EH (cell line): ENCODE measurements at places on chromosomes 11 and 22.

DNA sequence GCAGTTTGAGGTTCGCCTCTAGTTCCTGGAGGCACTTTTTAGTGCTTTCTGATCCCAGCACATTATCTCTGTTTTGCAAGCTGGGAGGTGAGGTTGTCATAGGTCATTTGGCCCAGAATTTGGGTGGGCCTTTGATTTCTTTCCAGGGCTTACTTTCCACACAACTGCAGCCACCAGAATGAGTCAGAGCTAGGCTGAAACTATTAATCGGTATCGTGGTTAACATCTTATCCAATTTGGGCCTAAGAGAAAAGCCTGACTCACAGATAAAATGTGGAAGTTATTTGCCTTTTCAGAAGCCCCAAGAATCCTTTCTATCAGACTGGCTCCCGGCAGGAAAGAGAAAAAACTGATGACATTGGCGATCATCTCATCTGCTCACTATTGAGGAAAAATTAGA is 166.4 kb downstream of the KIRREL3 start:
- peak; percentile 95 for DNase-seq

GRCh38 chr11:64879244-64879900 is 951 bp upstream of the EHD1 start:
- DNase-seq, result no peak

GRCh38 chr22:39206491-39206890 is 38.3 kb downstream of the PDGFB start:
- DNase-seq, result no peak

DNA sequence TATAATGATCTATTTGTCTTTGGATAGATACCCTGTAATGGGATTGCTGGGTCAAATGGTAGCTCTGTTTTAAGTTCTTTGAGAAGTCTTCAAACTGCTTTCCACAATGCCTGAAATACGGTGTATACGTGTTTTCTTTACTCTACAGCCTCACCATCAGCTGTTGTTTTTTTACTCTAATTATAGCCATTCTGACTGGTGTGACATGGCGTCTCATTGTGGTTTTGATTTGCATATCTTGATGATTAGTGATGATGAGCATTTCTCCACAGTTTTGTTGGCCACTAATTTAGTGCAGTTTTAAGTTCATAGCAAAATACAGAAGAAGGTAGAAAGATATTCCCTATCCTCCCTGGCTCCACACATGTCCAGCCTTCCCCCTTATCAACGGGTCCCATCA is 26.3 kb upstream of the VPREB1 start:
- no peak for DNase-seq

- DNase-seq, result no peak
Observed at GRCh38 chr11:85749287-85749834, 61.6 kb downstream of the SYTL2 start.

DNA sequence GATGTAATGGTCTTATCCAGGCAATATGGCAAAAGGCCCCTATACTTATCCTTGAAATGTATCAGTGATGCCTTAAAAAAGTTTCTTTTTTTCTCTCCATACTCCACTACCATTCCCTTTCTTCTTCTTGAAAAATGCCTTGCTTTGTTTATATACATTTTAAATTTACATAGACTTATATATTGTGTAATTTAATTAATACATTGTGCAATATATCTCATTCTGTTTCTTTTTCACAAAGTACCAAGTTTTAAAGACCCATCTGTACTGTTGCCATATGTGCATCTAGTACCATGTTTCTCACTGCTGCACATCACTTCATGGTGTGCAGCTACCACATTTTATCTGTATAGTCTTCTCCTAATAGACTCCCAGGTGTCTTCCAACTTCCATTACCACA is 7.5 kb downstream of the MMP8 start:
- DNase-seq, result no peak

DNA sequence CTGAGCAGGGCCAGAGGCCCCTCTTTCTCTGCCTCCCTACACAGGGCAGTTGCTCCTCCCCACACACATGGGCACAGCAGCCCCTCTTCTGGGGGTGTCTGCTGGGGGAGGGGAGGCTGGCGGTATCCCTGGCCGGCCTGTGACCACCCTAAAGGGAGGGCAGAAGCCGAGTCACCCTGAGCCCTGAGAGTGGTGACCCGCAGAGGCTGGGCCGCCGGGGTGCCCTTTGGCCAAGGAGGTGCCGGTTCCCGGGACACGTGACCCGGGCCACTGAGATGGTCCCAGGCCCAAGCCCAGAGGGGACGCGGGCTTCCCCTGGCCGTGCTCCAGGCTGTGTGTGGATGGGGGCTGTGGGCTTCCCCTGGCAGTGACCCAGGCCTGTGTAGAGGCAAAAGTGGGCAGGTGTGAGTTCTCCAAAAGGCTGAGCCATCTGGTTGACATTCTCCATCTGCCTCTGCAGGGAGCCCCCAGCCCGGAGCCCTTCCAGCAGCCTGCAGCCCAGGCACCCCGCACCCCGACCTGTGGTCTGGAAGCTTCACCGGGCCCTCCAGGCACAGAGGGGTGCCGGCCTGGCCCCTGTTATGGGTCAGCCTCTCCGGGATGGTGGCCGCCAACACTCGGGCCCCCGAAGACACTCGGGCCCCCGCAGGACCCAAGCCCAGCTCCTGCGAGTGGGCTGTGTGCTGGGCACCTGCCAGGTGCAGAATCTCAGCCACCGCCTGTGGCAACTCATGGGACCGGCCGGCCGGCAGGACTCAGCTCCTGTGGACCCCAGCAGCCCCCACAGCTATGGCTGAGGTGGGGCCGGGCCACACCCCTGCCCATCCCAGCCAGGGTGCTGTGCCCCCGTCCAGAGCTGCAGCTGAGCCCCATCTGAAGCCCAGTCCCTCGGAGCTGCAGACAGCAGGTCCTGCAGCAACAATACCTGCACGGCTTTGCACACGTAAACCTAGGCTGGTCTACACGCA is 1.0 kb downstream of the ADM2 start:
- DNase-seq, result no peak

GRCh38 chr11:121389651-121390050 is 62.5 kb upstream of the SORL1 start:
- DNase-seq, result no peak

DNA sequence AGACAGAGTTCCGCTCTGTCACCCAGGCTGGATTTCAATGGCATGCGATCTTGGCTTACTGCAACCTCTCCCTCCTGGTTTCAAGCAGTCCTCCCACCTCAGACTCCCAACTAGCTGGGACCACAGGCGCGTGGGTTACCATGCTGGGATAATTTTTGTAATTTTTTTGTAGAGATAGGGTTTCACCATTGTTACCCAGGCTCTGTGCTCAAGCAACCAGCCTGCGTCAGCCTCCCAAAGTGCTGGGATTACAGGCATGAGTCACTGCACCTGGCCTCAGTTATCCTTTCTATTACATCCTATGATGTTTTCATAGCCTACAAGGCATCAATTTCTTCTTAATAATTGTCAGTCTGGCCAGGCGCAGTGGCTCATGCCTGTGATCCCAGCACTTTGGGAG is 36.5 kb downstream of the LRRC74B start:
- peak; percentile 17 for DNase-seq

- peak; percentile 31 for DNase-seq
Observed at GRCh38 chr11:297586-298405, 1.5 kb downstream of the IFITM5 start.

GRCh38 chr22:42490243-42490832 is 29.3 kb downstream of the RRP7A start:
- DNase-seq, result no peak

DNA sequence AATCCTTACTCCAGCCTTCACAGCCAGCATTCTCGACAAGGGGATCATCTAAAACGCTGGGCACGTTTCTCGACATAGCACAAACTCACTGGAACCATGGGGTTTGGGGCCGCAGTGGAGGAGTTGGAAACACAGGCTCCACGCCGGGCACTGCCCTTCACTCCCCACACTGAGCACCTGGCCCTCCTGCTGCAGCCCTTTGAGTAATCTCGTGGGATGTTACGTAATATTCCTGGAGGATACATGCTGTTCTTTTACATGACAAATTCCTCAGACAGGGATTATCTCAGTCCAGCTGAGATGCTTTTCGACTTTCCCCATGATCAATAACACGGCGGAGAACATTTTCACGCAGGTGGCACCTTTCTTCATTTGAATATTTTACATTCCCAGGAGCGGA is 408.0 kb downstream of the SHANK2 start:
- DNase-seq, result no peak

GRCh38 chr11:47099214-47099917 is 77.3 kb downstream of the ARFGAP2 start:
- DNase-seq, result peak; percentile 33

DNA sequence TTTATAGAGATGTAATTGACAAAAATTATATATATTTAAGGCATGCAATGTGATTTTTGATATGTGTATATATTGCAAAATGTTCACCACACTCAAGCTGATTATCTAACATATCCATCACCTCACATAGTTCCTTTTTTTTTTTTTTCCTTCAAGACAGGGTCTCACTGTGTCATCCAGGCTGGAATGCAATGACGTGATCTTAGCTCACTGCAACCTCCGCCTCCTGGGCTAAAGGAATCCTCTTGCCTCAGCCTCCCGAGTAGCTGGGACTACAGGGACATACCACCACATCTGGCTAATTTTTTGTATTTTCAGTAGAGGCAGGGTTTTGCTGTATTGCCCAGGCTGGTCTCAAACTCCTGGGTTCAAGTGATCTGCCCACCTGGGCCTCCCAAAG is 65.1 kb upstream of the SLC35C1 start:
- DNase-seq, result no peak

GRCh38 chr11:128658502-128658901 is 35.4 kb upstream of the FLI1 start:
- peak; percentile 53 for DNase-seq

DNA sequence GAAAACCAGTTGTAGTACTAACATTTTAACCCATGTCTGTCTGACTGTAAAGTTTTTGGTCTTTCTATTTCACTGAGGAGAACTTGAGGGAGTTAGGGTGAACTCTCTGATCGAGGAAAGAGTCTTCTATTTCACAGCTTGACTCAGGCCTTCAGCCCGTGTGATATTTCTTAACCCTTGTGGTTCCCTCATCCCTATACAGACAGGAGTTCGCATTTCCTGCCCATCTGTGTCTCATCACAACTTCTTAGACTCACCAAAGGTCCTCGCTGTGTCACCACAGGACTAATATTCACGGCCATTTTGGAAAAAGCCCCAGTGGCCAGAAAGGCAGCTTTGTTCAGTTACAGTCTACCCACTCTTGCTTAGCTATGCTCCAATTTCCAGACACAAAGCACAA is 172.8 kb downstream of the FAM181B start:
- DNase-seq, result no peak

GRCh38 chr22:46687460-46687859 is 50.6 kb downstream of the CERK start:
- no peak for DNase-seq

- peak; percentile 86 for DNase-seq
Observed at GRCh38 chr11:77560605-77561004, 29.1 kb upstream of the AQP11 start.

- DNase-seq, result peak; percentile 55
Observed at GRCh38 chr11:102046841-102047240, 396 bp upstream of the CFAP300 start.

GRCh38 chr11:3154001-3154599 is 11.0 kb downstream of the OSBPL5 start:
- DNase-seq, result no peak

DNA sequence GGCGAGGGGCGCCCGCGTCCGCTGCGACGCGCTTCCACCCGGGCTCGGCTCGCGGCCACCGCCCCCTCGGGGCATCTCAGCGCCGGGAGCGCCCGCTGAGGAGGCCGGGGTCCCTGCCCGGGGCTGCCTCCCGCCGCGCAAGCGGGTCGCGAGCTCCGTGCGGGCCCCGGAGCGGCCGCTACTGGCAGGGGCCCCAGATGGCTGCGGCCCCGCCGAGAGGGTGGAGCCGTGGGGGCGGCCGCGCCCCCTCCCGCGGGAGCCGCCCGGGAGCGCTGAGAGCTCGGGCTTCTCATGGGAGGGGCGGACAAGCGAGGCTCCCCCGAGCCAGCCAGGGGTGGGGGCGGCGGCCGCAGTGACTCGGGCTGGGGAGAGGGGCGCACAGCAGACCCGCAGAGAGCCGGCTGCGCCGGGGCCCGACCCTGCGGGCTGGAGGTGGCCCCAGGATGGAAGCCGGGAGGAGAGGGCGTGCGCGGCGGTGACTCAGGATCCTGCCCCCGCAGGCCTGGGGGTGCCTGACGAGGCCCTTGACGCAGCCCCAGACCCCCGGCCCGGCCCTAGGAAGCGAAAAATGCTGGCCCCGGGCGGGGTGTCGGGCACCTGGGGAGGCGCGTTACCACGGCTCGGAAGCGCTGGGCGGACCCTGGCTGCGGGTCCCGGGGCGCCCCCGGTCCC is 603 bp upstream of the ZFTA start:
- peak; percentile 54 for DNase-seq

GRCh38 chr22:46110215-46110614 is 40.1 kb upstream of the PPARA start:
- DNase-seq, result peak; percentile 66

DNA sequence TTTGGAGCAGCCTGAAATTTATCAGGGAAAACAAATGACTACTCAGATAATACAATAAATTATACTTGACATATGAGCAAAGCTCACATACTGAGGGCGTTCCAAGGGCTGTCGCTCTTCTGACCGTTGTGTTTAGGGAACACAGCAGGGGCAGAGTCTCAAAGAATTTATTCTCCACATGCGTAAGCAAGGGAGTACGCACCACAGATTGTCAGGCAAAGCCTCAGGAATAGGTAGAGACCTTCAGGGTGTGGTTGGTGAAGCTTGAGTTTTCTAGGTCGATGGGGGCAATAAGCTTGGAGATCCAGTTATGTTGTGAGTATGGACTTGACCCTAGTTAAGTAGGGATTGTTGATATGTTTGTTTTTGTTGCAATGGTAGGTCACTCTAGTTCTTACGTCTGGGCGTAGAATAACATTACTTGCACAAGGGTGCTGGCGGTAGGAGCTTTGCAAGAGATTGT is 830 bp downstream of the ACAT1 start:
- DNase-seq, result peak; percentile 33

GRCh38 chr22:39984006-39984405 is 10.7 kb upstream of the FAM83F start:
- DNase-seq, result peak; percentile 11

- peak; percentile 80 for DNase-seq
Observed at GRCh38 chr11:123273616-123274015, 78.6 kb upstream of the CLMP start.

GRCh38 chr22:50610581-50610980 is 10.0 kb downstream of the MAPK8IP2 start:
- DNase-seq, result no peak
